ENCODE measurements at places on chromosomes 5 and 9. TPM values are rescaled to one million over a fixed set of nuclear protein-coding genes. Genes with fewer than 3 reads are reported as not detected.

The LRRC26 gene
- total RNA-seq, result not detected

The GPX8 gene
- total RNA-seq, result 165 TPM

The MCTP1 gene
- total RNA-seq, result 17.3 TPM

The SH3GL2 gene
- total RNA-seq, result not detected

The FGD3 gene
- not detected for total RNA-seq

The CFAP90 gene
- 0.30 TPM for total RNA-seq

The INSL4 gene
- total RNA-seq, result not detected

The IRX1 gene
- not detected for total RNA-seq

The VCAN gene
- total RNA-seq, result 2,662 TPM

The RNF208 gene
- total RNA-seq, result 0.30 TPM

The ABCA1 gene
- total RNA-seq, result 198 TPM

The MEIKIN gene
- not detected for total RNA-seq

The FCN1 gene
- not detected for total RNA-seq

The PCDHGA2 gene
- 3.5 TPM for total RNA-seq

The LIX1 gene
- 0.89 TPM for total RNA-seq

The CENPK gene
- 1.8 TPM for total RNA-seq

The CAMSAP1 gene
- total RNA-seq, result 38.7 TPM

The CCL19 gene
- total RNA-seq, result not detected

The ANKRD34B gene
- not detected for total RNA-seq

The NR2F1-AS1 gene
- 15.4 TPM for total RNA-seq

The ADAMTS19 gene
- total RNA-seq, result 1.4 TPM

The SWI5 gene
- total RNA-seq, result 38.0 TPM

The PCDHA9 gene
- under 0.01 TPM for total RNA-seq

The NEUROG1 gene
- total RNA-seq, result not detected

The REEP2 gene
- total RNA-seq, result 18.2 TPM

The GTF2H2C gene
- 28.8 TPM for total RNA-seq

The DOK3 gene
- 8.4 TPM for total RNA-seq

The FABP6 gene
- not detected for total RNA-seq

The PCDHA4 gene
- total RNA-seq, result 0.89 TPM

The ZNF454 gene
- total RNA-seq, result 3.6 TPM

The ARSI gene
- total RNA-seq, result 118 TPM

The CYLC2 gene
- not detected for total RNA-seq

The SPOCK1 gene
- total RNA-seq, result 587 TPM

The PCDHGB4 gene
- total RNA-seq, result 27.3 TPM

The KCNIP1 gene
- total RNA-seq, result not detected

The APBA1 gene
- total RNA-seq, result 9.8 TPM

The CERT1 gene
- total RNA-seq, result 37.0 TPM

The ODF2 gene
- 56.0 TPM for total RNA-seq

The GABRA6 gene
- total RNA-seq, result not detected

The CRB2 gene
- not detected for total RNA-seq

The SMIM23 gene
- total RNA-seq, result not detected

The OR1J1 gene
- total RNA-seq, result not detected

The ADAMTS2 gene
- total RNA-seq, result 113 TPM

The RASEF gene
- total RNA-seq, result 0.28 TPM

The STK32A gene
- 3.0 TPM for total RNA-seq
